MG63 (cell line): ENCODE measurements at places on chromosomes 7 and 10. TPM values are rescaled to one million over a fixed set of nuclear protein-coding genes. Genes with fewer than 3 reads are reported as not detected.
A peak's percentile ranks its signal among the peaks of the same experiment; 100 is the strongest.

GAD2 gene
- total RNA-seq: not detected in 2 replicates

DNA sequence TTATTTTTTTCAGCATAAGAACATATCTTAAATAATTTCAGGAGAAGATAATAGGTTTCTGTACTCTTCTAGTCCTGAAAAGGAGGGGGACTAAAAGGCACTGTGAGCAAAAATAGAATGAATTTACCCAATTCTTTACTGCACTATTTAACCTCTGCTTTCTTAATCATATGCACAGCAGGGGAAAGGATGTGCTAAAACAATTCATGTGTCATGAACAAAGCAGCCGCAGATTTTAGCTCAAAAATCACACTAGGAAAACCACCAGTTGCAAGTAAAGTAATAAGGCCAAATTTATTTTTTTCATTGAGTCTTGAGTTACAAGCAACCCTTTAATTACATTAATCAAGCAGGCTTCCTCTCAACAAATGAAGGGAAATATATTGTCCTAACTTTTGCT lies 80.1 kb downstream of the CABCOCO1 start:
- DNase-seq: no peak

- no peak for DNase-seq
Measured at GRCh38 chr10:33234831-33235237, 99.6 kb downstream of the NRP1 start.

DNA sequence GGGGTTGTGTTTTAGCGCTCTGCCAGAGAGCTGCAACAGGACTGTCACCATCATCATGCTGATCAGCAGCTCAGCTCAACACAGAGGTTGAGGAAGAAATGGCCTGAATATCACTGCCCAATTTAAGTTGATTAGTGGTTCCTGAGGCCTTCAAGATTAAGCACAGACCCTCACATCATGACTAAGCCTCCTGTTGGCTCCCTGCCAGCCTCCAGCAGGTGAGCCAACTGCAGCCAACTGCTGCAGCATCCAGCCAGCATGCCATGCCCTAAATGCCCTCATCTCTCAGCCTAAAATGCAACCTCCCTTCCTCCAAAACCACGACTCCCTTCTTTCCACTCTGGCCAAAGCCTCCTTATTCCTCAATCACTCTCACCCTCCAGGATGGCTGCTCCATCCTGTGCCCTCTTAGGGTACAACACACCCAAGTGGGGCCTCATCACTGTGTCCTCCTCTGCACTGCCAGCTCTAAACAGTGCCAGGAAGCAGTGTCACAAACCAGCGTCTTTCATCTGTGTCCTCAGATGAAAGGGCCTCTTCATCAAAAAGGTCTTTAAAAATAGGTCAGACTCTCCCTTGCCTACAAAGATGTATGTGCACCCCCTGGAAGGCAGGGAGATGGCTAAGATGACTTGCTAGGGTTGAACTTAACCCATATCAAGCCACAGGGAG lies 259.3 kb downstream of the ZEB1 start:
- DNase-seq: no peak

GRCh38 chr10:60958892-60959601 lies 15.1 kb upstream of the RHOBTB1 start:
- DNase-seq: no peak

CDNF gene
- total RNA-seq: 0.92 TPM in 1 of 2 replicates, not detected in the other

CUEDC2 gene
- 92.1 and 151 TPM in 2 replicates for total RNA-seq

DNA sequence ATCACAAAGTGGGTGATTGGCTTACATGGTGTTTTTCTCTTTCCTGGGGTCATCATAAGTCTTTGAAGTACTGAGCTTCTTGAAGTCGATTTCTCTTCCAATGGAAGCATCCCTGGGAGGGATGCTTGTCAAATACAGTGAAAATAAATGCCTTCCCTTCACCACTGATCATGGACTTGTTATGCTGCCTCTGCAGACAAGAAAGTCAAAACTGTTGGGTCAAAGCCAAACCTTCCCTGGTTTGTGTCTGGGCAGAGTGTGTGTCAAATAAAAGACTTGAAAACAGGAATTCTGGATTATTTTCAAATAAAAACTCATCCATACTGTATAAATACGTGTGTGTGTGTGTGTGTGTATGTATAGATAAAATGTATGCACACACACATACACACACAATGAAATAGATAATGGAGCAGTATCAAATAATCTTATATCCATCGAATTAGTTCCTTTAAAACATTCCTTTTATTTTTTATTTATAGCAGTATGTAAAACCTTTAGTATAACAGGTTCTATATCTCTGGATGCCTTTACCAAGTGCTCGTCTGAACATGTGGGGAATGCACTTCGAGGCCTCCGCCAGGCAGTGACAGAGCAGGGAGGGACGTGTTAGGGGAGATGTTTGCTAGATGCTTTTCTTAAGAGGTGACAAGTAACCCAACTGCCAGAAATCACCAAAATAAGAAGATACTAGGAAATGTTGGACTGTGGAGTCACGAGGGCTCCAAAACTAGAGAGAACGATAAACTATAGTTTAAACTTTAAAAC lies 27.2 kb upstream of the WNT16 start:
- DNase-seq: no peak

DNA sequence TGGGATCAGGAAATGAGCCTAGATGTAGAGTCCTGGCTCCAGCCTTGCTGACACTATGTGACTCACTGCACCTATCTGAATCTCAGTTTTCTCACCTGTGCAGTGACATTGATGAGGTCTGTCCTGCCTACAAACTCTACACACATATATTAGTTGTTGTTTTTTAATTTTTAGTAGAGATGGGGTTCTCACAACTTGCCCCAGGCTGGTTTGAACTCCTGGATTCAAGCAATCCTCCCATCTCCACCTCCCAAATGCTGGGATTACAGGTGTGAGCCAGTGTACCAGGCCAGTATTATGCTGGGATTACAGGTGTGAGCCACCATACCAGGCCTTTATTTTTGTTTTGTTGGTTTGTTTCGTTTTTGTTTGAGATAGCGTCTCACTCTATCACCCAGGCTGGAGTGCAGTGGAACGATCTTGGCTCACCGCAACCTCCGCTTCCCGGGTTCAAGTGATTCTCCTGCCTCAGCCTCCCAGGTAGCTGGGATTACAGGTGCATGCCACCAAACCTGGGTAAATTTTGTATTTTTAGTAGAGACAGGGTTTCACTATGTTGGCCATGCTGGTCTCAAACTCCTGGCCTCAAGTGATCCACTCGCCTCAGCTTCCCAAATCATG lies 11.8 kb upstream of the DDIT4 start:
- DNase-seq: no peak

DNA sequence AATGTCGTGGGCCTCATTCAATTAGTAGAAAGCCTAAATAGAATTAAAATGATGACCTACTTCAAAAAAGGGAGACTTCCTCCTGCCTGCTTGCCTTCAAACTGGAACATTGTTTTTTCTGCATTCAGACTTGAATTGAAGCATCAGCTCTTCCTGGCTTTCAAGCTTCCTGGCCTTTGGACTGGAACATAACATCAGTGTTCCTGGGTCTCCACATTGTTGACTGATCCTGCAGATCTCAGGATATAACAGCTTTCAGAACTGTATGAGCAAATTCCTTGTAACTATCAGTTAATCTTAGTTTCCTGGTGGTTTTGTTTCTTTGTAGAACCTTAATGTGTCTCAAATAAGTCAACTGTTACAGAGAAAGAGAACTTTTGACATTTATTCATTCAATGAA lies 18.6 kb downstream of the MAGI2 start:
- no peak for DNase-seq

JCAD gene
- total RNA-seq: 4.6 and 5.8 TPM in 2 replicates

GRCh38 chr10:33412653-33413361 lies 78.3 kb upstream of the NRP1 start:
- peak; percentile 85 for DNase-seq

- DNase-seq: peak; percentile 47
Measured at GRCh38 chr10:42769673-42770072, 12.9 kb upstream of the BMS1 start.

DNA sequence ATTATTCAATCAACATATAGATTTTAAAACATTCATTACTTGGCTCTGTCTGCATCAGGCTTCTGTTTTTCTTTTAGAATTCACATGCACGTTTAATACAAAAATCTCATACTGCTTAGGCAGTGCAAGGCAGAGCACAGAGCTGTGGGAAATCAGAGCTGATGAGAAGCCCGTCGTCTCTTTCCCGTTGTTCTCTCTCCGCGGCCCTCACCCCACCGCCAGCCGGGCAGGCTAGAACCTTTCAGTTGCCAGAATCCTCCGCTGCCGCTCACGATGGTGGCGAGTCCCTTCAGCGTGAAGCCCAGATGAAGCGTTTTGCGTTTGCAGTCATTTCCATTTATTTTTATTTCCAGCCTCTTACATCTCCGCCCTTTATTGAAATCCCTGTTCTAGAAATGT lies 648.2 kb downstream of the SDK1 start:
- DNase-seq: no peak

FAM25C gene
- 4.6 TPM in 1 of 2 replicates, not detected in the other for total RNA-seq

HYCC1 gene
- total RNA-seq: 19.6 and 24.8 TPM in 2 replicates

DNA sequence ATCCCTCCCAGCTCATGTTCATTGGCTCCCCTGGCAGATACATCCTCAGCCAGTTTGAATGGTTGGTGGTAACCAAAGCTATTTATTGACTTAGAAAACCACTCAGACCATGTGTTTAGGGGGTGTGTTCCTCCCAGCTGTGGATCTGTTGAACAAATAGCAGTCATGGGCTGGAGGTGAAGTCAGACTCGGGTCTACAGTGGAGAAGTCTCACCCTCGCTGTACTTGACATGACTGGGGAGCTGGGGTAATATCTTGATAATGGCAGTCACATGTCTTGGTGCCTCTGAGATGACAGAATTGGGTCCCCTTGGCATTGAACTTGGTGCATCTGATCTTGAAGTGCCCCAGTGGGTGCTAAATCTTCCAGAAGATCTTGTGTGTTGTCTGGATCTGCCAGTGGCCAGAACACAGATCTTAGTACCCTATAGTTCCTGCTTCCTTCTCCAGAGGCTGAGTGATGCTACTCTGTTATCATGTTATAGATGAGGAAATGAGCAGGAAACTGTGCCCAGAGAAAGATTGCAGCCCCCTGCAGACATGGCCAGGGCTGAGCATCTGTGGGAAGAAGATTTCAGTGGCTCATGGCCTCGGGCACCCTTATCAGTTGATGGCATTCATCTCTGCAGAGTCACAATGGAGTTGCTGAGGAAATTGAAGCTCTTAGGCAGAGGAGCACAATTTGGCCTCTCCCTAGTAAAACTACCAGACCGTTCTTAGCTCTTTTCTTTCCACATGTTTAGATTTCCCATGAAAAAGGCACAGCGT lies 50.4 kb downstream of the ADRA2A start:
- no peak for DNase-seq

DNA sequence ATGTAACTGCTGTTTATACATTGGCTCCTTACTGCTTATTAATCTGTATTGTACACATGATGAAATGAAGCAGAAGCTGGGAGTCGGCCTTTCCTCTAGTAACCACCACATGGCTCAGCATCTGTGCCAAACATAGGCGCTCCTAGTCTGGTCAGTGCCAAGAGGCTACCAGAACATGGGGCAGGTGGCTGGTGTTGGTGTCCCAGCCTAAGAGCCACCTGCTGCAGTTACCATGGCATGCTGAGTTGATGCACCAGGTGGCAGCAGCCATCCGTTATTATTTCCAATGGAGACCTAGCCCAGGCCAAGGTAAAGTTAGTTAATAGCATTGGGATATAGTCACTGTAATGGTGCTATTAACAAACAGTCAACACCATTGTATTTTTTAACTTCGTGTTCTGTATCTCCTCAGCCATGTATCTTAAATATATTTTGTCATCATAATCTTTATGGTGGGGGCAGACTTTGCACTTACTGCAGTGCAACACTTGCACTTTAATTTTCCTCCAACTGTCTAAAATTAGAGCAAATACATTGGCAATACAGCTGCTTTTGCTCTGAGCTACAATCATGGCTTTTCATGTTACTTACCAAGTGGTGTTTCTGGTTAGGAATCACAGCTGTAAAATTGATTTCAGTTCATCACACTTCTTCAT lies 33.1 kb downstream of the HBP1 start:
- peak; percentile 3 for DNase-seq

- DNase-seq: no peak
Measured at GRCh38 chr7:34463830-34464229, 194.2 kb upstream of the NPSR1 start.

DNA sequence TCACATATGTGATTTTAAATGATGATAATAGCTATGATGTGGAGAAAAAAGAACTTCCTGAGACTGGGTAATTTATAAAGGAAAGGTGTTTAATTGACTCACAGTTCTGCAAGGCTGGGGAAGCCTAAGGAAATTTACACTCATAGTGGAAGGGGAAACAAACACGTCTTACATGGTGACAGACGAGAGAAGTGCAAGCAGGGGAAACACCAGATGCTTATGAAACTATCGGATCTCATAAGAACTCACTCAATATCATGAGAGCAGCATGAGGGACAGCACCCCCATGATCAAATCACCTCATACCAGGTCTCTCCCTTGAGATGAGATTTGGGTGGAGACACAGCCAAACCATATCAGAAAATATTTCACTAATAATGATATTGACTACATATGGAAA lies 4.1 kb upstream of the LIPN start:
- DNase-seq: no peak

- DNase-seq: peak; percentile 31
Measured at GRCh38 chr7:50667789-50668226, 102.6 kb upstream of the DDC start.

- no peak for DNase-seq
Measured at GRCh38 chr10:32961895-32962369, 3.9 kb upstream of the ITGB1 start.

DNA sequence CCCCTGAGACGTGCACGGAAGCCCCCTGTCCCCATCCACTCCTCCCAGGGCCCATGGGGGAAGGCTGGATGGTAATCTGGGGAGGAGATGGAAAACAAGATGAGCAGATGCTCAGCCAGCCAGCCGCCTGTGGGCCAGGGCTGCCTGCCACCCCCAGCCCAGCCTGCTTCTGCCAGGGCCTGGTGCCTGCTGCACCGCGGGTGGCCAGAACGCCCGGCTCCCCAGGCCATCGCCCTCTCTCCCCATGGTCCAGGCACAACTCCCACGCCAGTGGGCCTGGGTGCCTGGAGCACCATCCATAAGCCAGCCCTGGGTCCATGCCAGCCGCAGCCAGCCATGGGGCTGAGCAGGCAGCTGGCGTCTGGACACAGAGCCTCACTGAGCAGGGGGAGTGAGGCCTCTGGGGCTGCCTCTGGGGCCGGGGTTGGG lies 57.2 kb upstream of the ELN start:
- DNase-seq: peak; percentile 76

C10orf105 gene
- not detected in 2 replicates for total RNA-seq

SORBS1 gene
- total RNA-seq: 0.03 TPM in 1 of 2 replicates, not detected in the other

DNA sequence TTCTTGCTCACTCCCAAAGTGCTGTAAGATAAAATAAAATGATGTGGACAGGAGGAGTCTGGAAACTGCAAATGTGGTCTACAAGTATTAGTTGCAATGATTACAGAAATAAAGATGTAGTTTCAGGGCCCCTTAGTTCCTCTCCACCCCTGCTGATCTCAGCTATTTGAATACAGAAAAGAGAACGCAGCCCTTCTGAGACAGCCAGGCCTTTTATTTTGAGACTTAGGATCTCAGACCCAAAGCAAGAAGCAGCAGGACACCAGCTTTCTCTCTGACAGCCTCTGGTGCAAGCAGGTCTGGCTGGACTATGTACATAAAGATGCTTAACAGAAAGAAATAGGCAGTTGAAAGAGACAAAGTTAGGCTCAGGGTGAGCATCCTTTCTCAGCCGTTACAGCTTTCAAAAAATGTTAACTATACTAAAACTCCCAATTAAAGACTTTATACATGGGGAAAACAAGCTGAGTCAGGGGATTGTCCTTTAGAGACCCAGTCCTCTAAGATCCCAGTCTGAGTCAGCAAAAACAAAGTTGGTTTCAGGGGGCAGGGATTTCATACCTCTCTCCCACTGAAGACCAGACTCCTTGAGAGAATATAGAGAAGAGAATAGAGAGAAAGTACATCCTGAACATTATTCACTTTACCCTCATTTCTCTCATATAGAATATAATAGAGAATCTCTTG lies 220.4 kb downstream of the TMEM178B start:
- no peak for DNase-seq

TUBB8 gene
- total RNA-seq: not detected in 2 replicates
